Fibroblast of lung (primary cell): ENCODE measurements at places on chromosomes 16 and 17.

- DNase-seq: peak; percentile 86
Measured at GRCh38 chr17:68759343-68760140, 158.4 kb upstream of the FAM20A start.

- no peak for DNase-seq
Measured at GRCh38 chr17:50558091-50558490, 2.4 kb upstream of the CACNA1G start.

GRCh38 chr16:17335826-17336529 is 134.8 kb downstream of the XYLT1 start:
- no peak for DNase-seq

DNA sequence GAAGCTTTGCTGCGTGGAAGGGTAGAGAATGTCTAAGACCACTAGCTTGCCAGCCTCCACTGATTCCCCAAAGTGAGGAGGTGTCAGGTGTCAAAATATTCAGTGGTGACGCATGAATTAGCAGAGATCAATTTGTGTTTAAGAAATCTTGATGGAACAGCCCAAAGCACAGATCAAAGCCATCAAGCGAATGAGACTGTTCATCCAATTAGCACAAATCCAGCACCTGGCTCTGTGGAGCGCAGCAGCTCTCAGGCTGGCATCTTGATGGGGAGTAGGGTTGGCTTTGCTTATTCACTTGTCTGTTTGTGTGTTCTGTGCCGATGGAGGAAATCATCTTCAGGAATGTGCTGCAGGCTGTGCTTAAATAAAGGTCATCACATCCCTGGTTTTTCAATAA is 456.8 kb upstream of the CCL2 start:
- DNase-seq: no peak

DNA sequence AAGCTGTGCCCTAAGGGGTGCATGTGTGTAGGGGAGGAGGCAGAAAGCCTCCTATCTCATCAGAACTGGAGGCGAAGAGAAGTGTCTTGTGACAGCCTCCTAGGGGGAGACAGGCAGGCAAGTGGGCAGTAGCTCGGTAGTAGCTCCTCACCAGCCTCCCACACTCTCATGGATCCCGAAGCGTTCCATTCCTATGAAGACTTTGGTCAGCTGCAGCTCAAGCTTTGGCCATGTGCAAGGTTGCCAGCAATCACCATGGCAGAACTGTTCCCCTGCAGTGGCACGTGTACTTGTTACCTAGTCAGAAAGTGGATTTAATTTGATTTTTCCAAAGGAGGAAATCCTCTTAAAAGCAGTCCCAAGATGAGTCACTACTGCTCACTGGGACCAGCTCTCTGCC is 6.7 kb downstream of the MRPL58 start:
- DNase-seq: no peak

GRCh38 chr17:57966875-57967274 is 11.7 kb upstream of the CUEDC1 start:
- DNase-seq: no peak

DNA sequence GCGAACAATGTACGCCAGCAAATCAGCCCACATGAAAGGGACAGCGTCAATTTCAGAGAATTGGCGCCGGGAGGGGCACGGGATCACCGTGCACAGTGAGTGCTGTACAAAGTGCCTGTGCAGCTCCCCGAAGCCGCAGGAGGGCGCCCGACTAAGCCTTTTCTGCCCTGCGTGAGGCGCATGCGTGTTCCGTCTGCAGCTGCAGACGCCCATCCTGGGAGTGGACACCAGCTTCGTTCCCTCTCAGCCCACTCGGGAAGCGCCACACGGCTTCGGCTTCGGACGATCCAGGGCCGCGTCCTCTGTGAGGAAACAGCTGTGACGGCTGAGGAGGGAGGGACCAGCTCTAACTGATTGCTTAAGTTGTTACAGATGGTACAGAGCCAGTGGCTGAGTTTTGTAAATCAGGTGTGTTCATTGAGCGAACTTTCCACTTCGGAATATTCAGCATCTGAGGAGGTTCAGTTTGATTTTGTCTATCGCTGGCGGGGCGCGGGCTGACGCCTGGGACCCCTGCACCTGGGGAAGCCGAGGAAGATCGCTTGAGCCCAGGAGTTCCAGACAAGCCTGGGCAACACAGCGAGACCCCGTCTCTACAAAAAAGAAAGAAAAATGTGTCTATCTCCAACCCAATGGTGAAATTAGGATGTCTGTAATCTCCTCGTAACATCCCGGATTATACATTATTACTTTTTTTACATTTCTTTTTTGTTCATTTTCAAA is 15.4 kb upstream of the ZNF287 start:
- DNase-seq: peak; percentile 86
